ENCODE measurements at places on chromosomes 4 and X.

- peak; percentile 44 for DNase-seq
These were observed 19.9 kb downstream of the DGAT2L6 start for GRCh38 chrX:70196961-70197720.

DNA sequence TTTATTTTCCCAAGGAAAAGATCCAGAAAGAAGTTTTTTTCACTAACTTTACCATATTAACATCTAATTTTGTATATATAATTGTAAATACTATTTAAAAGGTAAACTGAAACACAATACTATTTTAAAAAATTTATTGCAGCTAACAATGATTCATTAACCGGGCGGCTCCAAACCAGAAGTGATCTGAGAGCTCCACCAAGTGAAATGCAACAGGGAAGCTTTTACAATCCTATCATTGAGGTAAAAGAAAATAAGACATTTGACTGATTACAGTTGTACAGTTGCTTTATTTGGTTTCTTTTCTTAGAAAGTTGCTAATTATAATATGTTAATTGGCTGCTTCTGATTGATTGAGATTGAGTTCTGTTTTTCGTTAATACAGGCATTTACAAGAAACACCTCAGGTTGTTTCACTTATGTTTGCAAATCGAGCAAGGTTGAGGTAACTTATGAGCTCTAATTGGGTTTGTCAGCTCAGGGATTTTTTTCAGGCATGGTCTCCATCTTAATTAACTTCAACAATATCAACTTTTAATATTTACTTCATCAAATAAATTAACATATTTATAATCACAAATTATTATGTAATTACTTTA lies 220.2 kb upstream of the UGT8 start:
- DNase-seq, result no peak

GRCh38 chr4:84901173-84901572 lies 65.3 kb downstream of the WDFY3 start:
- DNase-seq, result no peak

GRCh38 chr4:76689145-76689817 lies 208.7 kb downstream of the SOWAHB start:
- DNase-seq, result peak; percentile 69

DNA sequence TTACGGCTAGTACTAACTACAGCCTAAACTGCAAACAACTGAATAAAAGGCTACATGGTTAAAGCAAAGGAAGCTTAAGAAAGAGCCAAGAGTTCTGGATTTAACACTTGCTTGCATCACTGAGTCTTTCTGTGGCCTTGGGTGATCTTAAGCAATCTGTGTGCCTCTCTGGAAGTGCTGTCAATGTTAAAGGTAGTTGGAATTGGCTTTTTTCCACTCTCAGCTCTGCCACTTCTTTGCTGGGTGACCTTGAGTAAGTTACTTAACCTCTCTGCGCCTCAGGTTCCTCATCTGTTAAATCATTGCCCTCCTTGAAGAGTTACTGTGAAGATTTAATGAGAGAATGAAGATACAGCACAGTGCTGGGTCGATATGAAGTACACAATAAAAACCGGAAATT lies 15.7 kb downstream of the SLC2A9 start:
- no peak for DNase-seq

- no peak for DNase-seq
These were observed 9.6 kb upstream of the EXOSC9 start for GRCh38 chr4:121791481-121791880.

DNA sequence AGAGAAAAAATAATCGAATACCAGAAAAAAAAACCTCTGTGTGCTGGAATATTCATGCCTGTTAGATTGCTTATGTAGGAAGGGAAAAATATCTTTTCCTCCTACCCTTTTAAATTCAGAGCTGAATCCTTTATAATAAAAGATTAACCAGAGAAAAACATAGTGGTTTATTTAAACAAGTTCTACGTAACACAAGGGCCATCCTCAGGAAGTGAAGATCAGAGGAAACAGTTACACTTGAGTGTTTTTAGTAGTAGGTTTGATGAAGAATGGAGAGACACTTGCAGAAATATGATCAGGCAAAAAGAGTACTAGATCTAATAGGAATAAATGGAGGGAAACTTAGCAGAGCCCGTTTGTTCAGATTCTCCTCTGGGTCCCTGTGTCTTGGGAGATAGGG lies 66.3 kb downstream of the TMEM156 start:
- DNase-seq, result no peak

DNA sequence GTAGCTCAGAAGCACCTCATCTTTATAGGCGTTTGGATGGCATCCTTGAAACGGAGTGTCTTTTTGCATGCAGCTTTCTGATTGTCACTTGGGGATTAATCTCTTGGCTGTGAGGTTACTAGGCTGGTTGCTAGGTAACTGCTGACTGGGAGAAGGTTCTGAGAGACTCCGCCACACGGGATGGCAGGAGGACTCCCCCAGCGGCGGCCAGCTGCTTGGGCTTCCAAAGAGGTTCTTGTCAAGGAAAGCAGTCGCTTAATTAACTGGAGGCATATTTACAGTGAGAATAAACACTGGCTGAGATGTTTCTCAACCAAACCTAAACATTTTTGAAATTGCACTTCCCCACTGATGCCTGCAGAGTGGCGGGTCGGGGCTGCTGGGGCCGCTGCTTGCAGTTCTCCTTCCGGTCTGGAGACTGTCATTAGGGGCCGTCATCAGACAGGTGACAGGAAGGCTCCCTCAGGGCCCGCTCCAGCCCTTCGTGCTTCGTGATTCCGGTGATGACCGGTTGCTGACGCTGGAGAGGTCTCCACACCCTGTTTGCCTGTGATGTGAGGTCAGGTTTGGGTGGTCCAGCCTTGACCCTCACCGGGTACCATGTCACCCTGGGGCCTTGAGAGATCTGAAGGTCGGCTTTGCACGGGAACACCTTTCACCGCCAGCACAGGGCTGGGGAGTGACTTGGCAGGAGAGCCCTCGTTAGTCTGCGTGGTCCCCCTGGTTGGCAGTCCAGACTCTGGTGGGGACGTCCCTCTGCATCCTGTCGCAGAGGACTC lies 9.1 kb downstream of the NSG1 start:
- peak; percentile 15 for DNase-seq

DNA sequence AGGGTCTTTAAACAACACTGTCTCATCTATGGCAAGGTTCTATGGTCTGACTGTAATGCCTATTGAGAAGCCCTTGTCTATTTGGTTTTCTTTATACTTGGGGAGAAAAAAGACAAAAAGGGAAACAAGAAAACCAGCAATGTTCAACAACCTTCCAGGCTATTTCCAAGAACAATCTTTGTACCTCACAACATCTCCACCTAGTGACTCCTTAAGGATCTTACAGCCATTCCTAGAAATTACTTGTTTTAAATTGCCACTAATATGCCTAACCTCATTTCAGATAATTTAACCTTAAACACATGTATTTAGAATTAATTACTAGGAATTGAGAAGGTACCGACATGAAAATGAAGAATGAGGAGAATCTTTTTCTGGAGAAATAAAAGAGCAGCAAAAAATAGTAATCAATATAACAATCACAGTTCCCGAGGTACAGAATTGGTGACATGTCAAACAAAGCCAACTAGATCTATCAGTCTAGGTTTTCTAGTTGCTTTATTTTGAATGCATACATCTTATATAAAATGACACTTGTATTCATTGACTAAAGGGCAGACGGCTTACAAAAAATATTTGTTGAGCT lies 1.6 kb upstream of the RBM46 start:
- DNase-seq, result no peak

All from COR-L47 (cell line).